ENCODE measurements at places on chromosomes 4 and X.

DNA sequence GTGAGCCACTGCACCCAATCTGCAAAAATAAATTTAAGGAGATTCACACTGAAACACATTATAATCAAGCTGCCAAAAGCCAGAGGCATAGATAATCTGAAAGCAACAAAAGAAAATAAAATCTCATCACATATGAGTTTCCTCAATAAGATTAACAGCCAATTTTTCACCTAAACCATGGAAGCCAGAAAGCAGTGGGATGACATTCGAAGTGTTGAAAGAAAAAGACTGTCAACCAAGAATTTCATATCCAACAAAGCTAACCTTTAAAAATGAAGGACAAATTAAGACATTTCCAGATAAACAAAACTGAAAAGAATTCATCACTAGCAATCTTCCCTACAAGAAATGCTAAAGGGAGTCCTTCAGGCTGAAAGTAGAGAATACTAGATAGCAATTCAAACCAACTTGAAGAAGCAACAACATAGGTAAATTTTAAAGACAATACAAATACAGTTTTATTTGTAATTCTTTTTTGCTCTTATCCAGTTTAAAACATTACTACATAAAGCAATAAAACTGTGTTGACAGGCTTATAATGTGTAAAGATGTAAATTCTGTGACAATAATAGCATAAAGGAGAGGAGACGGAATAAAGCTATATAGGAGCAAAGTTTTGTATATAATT, 23.1 kb upstream of the KLHL8 start:
- DNase-seq, result no peak

GRCh38 chrX:24148121-24148520, 1.4 kb upstream of the ZFX start:
- DNase-seq, result peak; percentile 26

DNA sequence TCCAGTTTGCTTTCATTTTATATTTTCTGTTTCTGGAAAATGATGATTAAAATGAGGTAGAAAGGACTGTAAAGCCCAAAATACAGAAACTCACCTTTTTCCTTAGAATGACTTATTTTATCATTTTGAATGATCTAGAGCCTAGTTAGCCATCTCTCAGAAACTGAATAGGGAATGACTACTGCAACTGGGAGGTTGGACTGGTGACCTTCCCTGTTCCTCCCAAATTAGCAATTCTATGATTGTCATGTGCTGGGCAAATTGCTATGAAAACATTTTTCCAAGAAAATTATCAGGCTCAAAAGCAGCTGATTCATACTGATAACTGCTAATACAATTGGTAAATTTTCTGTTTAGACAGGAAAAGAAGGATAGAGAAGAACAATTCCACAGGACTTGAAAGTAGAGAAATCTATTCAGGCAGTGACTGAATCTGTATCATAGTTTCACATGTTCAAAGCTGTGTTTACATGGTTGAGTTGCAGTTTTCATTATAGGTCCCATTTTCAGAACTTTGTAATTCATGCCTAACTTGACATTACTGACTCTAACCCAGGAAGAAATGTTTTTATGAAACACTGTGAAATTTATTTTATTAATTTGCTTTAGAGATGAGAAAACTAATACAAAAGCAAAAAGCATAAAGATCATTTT, 43.4 kb upstream of the SEC24B start:
- DNase-seq, result no peak

DNA sequence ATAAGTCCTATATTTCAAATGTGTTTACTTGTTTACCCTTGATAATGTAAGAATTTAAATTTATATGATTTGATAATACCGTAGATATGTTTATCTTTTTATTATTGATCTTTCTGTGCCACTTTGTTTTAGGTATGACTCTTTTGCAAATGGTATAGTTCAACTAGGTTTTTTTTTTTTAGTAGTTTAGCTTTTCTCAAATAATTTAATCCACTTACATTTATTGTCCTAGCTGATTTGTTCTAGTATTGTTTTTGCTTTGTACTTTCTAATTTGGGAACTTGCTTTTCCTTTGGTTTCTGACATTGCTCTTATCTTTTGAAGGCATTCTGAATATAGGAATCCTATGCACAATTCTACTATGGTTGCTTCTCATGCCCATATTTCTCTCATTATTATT, 98.9 kb upstream of the NAP1L5 start:
- no peak for DNase-seq

Measured in EH (cell line).